ENCODE measurements at places on chromosomes 3 and 15.

GRCh38 chr3:25565807-25566206 is 98.9 kb downstream of the TOP2B start:
- no peak for DNase-seq

- no peak for DNase-seq
These were observed 187.1 kb downstream of the ALCAM start for GRCh38 chr3:105553851-105554250.

GRCh38 chr15:68256675-68257450 is 20.7 kb upstream of the FEM1B start:
- DNase-seq, result peak; percentile 96

- DNase-seq, result no peak
These were observed 193.9 kb downstream of the DTWD1 start for GRCh38 chr15:49814709-49815108.

GRCh38 chr3:143419611-143420010 is 300.0 kb downstream of the CHST2 start:
- no peak for DNase-seq

DNA sequence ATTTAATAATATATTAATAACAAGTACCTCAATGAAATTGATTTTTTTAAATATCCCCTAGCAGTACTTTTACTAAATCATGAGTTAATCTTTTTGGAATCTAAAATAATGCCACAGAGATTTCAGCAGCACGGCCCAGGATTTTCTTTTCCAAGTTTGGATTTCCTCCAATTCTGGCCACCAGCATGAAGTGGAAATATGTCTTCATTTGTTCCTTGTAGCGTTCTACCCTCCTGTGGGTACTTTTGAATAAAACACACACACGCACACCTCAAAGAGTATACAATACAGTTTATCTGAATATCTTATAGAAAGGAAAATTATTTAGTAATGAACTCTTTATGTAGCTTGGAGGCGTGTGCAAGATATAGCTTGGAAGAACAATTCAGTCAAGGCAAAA is 125.1 kb upstream of the STT3B start:
- no peak for DNase-seq

- DNase-seq, result no peak
These were observed 16.4 kb upstream of the HHATL start for GRCh38 chr3:42719002-42719401.

DNA sequence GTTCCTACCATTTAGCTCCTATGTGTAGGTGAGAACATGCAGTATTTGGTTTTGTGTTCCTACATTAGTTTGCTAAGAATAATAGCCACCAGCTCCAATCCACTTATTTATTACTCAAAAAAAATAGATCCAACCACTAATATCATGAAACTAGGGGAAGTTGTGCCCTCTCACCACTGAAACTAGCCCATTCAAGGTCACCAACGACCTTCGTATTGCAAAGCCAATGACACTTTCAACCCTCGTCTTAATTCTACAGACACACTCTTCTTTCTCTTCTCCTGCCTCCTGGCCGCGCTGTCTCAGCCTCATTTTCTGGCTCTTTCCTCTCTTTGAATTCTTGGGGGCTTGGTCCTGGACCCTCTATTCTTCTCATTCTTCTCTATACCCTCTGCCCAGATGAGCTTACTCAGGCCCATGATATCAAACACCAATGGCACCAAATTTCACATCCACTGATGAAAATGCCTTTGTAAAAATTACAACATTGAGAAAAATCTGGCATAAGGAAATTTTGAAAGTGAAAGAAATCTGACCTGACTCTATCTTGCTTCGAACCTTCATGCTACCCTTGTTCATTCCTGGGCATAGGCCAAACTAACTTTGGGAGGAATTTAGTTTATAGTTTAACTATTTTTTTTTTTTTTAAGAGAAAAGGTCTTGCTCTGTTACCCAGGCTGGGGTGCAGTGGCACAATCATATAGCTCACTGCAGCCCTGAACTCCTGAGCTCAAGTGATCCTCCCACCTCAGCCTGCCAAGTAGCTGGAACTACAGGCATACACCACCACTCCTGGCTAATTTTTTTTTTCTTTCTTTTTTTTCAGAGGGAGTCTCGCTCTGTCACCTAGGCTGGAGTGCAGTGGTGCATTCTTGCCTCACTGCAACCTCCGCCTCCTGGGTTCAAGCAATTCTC is 25.4 kb upstream of the LIMD1 start:
- no peak for DNase-seq

DNA sequence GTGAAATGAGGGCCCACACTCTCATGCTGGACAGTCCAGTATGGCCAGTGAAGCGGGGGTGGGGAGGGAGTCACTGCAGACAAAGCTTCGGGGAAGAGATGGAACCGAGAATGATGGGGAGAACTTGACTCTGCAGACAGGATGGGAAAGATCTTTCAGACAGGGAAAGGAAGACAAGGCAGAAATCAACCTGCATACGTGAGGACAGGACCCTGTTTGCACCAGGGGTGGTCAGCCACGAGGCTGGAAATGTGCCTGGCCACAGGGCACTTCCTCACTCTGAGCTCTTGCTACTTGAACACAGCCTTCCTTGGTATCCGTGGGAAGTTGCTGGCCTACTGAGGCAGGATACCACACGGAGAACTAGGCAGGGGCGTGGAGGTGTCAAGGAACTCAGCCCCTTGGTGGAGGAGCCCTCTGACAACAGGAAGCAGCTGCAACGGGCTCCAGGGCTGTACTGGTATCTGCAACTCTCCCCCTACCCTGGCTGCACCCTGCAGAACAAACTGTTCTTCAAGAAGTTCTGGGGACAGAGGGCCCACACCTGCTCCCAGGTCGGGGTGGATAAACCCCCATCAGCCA is 9.3 kb upstream of the SRP14 start:
- DNase-seq, result no peak

GRCh38 chr3:68571321-68571720 is 361.0 kb downstream of the TAFA4 start:
- DNase-seq, result no peak

- DNase-seq, result no peak
These were observed 237.7 kb upstream of the AGTR1 start for GRCh38 chr3:148459931-148460513.

- no peak for DNase-seq
These were observed 1.1 kb downstream of the KIF15 start for GRCh38 chr3:44762690-44763089.

- no peak for DNase-seq
These were observed 11.0 kb downstream of the NDUFB5 start for GRCh38 chr3:179615458-179616173.

- no peak for DNase-seq
These were observed 95.1 kb upstream of the MEX3B start for GRCh38 chr15:82140886-82141285.

Data from right lobe of liver (tissue), 6 donors.